ENCODE measurements at places on chromosomes 5 and 9.

DNA sequence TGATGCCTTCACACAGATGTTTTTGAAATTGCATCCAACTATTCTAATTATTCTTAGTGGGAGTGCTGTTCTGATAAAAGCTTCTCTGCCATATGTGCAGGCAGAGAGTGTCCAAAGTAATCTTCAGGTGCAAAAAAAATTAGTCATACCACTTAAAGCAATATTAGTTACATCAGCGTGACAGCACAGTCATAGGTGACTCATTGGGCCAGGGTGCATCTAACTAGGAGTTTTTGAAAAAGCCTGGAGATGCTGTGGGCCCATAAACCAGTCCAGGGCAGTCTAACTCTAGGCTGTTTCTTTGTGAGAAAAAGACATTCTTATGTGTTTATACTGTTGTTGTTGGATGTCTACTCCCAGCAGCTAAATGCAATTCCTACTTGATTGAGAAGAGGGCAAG lies 33.0 kb upstream of the C6 start:
- no peak overlapping the region for H3K27ac ChIP-seq
- DNase-seq = no peak
- H3K4me1 ChIP-seq = no peaks in the 10 kb centered on the region
- H3K27me3 ChIP-seq = no peaks in the 10 kb centered on the region

DNA sequence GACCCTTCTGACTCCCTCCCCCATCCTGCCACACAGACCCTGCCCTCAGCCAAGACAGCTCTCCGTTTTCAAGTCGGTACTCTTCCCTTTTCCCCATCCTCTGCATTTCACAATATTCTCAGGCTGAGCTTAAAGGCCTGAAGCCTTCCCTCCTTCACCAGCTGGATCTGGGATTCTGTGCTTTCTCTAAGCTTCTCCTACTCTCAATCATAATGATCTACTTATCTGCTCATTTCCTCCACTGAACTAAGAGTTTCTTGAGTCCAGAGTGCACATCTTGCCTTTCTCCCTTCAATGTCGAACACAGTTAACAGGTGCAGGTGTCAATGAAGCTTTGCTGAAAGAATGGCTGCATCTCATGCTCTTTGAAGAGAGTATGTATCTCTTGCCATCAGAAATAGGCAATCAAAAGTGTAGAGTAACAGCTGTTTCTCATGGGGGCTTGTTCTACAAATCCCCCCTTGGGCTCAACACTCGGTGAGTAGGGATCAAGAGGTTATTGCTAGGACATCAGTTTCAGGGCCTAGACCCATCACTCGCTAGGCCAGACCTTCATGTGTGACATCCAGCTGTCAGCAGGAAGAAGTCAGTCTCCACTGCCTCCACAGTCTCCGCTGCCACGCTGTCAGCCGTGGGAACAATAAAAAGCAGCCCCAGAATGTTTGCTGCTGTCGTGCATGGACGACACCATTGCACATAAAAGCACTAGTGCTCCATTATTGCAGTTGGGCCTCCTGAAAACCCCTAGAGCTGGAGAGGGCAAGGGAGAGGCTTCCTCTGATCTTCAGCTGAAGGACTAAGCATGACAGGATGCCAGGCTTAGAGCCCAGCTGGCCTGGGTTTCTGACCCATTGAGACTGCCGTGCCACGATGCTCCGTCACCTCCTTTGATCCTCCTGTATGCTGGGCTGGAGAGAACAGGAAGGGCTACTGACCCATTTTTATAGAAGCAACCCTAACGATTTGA lies 23.7 kb downstream of the TRAF1 start:
- DNase-seq = no peak
- H3K4me1 ChIP-seq = no peaks in the 10 kb centered on the region
- no peaks in the 10 kb centered on the region for H3K36me3 ChIP-seq
- H3K4me3 ChIP-seq = no peak overlapping the region

GRCh38 chr5:28788954-28789353 lies 1750.6 kb upstream of the CDH9 start:
- no peak overlapping the region for H3K4me3 ChIP-seq
- no peaks in the 10 kb centered on the region for H3K4me1 ChIP-seq
- DNase-seq = no peak
- H3K36me3 ChIP-seq = no peaks in the 10 kb centered on the region
- H3K27ac ChIP-seq = no peak overlapping the region

GRCh38 chr5:150851039-150851438 lies 4.7 kb downstream of the IRGM start:
- no peaks in the 10 kb centered on the region for H3K4me1 ChIP-seq
- H3K27me3 ChIP-seq = no peaks in the 10 kb centered on the region
- H3K27ac ChIP-seq = no peak overlapping the region

Measured in right atrium auricular region (tissue), 2 donors.